ENCODE measurements at places on chromosomes 7 and 10. TPM values are rescaled to one million over a fixed set of nuclear protein-coding genes. Genes with fewer than 3 reads are reported as not detected.

The OR13A1 gene
- total RNA-seq: not detected

The TBX20 gene
- 2.5 TPM for total RNA-seq

The TFEC gene
- not detected for total RNA-seq

The PRKCQ gene
- 4.3 TPM for total RNA-seq

The ANKRD26 gene
- 0.98 TPM for total RNA-seq

The BAMBI gene
- 18.8 TPM for total RNA-seq

The TAS2R3 gene
- total RNA-seq: not detected

The GIMAP5 gene
- not detected for total RNA-seq

The MICALL2 gene
- total RNA-seq: 31.5 TPM

The PTPRN2 gene
- 0.93 TPM for total RNA-seq

The CFAP69 gene
- total RNA-seq: 1.8 TPM

The GRID2IP gene
- not detected for total RNA-seq

The CTNNA3 gene
- total RNA-seq: not detected

The TUBAL3 gene
- 0.48 TPM for total RNA-seq

The AKR1C8 gene
- 0.21 TPM for total RNA-seq

The ZNF518A gene
- 7.2 TPM for total RNA-seq

The ATRNL1 gene
- 0.78 TPM for total RNA-seq

The ELFN1 gene
- total RNA-seq: 0.35 TPM

The ACBD7 gene
- 1.0 TPM for total RNA-seq

The SPDYE16 gene
- not detected for total RNA-seq

The TIMM23B gene
- 17.5 TPM for total RNA-seq

The PLCE1 gene
- 6.2 TPM for total RNA-seq

The ABLIM1 gene
- total RNA-seq: 32.5 TPM

The SLC26A5 gene
- total RNA-seq: not detected

The PGAM2 gene
- not detected for total RNA-seq

The NFKB2 gene
- 59.6 TPM for total RNA-seq

The SPDYE2 gene
- total RNA-seq: not detected
